ENCODE measurements at places on chromosomes 5 and 9.

DNA sequence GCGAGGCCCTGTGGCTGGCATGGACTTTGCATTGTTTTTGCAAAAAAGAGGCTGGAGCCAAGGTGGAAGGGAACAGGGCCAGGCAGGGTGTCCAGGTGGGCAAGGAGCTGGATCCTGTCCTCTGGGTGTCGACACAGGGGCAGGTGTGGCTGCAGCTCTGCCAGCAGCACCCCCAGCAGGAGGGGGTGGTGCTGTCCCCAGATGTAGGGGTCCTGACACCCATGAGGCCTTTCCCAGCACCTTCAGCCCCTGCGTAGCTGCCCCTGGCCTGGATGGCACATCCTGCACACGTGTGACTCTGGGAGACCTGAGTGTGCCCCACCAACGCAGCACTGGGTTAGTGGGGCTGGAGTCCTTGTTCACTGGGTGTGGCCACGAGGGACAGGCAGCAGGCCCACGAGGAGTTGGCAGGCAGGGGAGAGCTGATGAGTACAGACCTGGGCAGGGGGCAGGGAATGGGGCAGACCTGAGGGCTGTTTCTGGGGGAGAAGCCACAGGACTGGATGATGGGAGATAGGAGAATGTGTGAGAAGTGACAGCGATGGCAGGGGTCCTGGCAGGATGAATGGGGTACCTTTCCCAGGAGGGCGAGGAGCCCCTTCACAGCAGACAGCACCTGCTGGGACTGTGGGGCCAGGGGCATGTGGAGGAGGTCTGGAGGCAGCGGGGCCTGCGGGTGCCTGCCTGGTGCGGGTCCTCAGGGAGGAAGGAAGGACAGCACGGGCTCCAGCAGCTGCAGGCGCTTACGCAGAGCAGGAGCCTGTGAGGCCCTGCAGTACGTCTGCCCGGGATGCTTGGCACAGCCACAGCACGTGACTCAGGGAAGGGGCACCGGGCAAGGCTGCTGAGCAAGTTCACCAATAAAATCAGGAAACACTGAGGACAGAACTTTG lies 3.6 kb upstream of the RASGEF1C start:
- no peak for DNase-seq

- no peak for DNase-seq
Measured at GRCh38 chr9:132509928-132510874, 72.2 kb upstream of the BARHL1 start.

DNA sequence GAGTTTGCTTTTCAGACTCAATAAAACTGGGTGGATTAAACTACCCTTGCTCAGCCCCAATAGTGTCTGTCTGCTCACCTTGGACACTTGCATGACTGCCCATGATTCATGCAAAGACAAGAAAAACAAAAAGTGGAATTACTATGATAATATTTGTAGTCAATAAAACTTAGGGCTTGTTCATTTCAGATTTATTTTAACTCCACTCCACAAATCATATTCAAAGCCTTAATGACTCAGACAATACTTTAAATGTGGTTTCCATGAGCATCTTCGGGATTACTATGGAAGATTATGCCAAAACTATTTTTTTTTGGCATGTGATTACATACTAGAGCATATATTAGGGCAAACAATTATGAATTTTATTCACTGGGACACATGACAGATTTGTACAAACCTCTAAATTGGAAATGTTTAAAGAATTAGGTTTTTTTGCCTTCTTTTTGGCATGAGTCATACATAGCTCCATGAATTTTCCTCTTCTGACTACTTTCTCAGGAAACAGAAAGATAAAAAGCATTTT lies 468.9 kb downstream of the ACTL7B start:
- DNase-seq, result no peak

DNA sequence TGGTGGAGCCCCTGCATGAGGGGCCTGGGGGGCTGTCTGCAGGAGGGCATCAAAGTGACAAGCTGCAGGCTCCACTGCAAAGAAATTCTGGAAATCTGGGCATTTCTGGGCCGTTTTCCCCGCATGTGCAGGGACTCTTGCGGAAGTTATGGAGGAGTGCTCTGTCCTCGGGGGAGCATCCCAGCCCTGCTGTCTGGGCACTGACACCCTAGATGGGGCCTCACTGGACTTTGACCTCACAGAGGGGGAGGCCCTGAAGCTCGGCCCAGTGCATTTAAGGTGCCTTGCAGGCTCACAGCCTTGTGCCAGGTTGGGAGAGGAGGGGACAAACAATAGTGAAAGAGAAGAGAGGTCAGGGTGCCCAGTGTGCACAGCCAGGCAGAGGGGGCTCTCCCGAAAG lies 35.4 kb downstream of the LHX3 start:
- no peak for DNase-seq

DNA sequence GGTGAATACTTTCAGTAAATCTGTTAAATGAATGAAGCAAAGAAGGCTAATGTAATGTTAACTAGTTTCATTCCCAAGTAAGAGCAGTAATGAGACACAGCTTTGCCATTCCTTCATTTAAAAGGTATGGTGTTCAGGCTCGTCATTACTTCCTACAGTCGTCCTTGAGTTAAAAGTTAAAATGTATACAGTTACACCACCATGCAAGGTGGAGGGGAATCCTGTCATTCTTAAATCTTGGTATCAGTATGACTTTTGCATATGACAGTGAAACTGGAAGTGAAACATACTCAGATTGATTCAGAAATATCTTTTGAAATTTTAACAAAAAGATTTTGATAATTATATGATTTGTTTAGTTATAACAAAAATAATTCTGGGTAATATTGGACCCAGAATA lies 25.9 kb downstream of the MTRR start:
- DNase-seq, result no peak

Data from sciatic nerve (tissue), 2 donors.